CD8-positive, alpha-beta T cell (primary cell): ENCODE measurements at places on chromosomes 7 and 10.

DNA sequence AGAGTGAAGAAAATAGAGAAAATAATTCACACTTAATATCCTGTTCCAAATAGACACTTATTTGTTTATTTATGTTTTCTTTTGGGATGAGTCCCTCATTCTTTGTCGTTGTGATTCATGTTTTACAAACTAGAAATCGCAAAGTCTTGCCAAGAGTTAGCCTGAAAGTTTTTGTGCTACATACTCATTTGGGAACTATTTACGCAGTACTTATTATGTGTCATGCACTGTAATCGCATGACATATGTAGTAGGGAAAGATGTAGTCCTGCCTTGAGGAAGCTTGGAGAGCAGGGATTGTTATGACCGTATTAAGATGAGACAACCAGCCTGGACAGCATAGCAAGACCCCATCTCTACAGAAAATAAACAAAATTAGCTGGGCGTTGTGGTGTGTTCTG lies 189.3 kb downstream of the ABCA13 start:
- DNase-seq: no peak

- DNase-seq: no peak
Observed at GRCh38 chr10:34589275-34589674, 225.8 kb downstream of the PARD3 start.

- no peak for DNase-seq
Observed at GRCh38 chr7:136062625-136063325, 85.6 kb upstream of the MTPN start.

- DNase-seq: peak; percentile 78
Observed at GRCh38 chr10:3828404-3829155, 43.6 kb upstream of the KLF6 start.

- DNase-seq: no peak
Observed at GRCh38 chr10:121317374-121317773, 280.9 kb downstream of the FGFR2 start.

GRCh38 chr7:72405418-72405817 lies 6.7 kb downstream of the CALN1 start:
- no peak for DNase-seq

DNA sequence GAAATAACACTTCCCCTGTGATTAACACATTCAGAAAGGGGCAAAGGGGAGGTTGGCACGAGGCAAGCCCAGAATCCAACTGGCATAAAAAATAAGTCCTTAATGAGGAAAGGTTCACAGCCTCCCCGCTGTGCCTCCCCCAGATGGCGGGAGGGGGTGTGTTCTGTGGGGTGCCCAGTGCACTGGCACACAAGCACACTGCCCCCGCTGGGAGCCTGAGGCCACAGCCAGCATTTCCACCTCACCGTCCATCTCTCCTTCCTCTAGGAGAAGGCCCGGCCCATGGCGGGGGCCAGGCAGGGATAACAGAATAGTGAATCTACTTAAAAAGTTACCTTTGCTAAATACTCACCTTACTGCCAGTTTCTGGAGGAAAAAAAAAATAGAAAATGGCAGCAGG lies 43.2 kb downstream of the PRKAG2 start:
- DNase-seq: no peak

GRCh38 chr10:50855015-50855414 lies 30.4 kb downstream of the A1CF start:
- no peak for DNase-seq
